Activated B cell treated with CpG ODN at 0.5 μM for 24 hours (primary cell): ENCODE measurements at places on chromosomes 2 and 18. TPM values are rescaled to one million over a fixed set of nuclear protein-coding genes. Genes with fewer than 3 reads are reported as not detected.

The POTEC gene
- total RNA-seq = not detected in 2 replicates

The NOL4 gene
- total RNA-seq = not detected in 2 replicates

The NPHP1 gene
- 1.6 and 2.0 TPM in 2 replicates for total RNA-seq

The PHLPP1 gene
- 13.7 and 16.1 TPM in 2 replicates for total RNA-seq

The ARHGAP28 gene
- not detected in 2 replicates for total RNA-seq
